Suppressor macrophage (primary cell): ENCODE measurements at places on chromosomes 4 and X.

GRCh38 chr4:42381666-42382065 is 15.6 kb upstream of the SHISA3 start:
- DNase-seq = no peak

DNA sequence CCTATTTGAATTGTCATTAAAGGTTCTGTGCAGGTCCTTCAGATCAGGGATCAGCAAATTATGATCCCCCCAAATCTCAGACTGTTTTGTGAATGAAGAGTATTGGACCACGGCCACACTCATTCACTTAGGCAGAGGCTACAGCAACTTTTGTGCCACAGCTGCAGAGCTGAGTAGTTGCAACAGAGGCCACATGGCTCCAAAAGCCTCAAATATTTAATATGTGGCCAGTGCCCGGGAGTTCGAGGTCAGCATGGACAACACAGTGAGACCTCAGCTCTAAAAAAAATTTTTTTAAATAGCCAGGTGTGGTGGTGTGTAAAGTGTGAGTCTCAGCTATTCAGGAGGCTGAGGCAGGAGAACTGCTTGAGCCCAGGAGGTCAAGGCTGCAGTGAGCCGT is 100.7 kb downstream of the NSUN7 start:
- DNase-seq = no peak

DNA sequence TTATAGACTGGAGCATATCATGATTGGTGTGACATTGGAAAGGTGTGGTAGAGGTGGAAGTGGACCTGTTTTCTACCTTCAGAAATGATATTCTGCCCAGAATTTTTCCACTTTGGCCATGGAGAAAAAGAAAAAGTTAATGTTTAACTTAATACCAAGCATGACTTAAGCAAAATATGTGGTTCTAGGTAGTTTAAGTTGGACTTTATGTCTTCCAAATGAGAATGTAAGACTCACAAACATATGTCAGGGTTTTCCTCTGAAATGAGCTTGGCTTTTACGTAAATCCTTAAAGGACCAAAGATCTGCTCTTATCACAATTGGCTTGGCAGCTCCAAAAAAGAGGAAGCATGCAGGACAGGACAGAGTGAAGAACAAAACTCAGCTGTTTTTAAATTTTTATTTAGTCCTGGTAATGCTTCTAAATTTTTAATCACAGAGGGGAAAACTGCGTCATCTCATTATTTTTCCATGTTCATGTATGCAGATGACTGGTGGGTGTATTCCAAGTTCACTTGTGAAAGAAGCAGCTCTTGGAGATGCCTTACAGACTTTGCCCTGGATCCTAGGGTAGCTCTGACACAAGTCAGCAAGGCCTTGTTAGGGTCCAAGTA is 98.2 kb downstream of the ANK2 start:
- no peak for DNase-seq

DNA sequence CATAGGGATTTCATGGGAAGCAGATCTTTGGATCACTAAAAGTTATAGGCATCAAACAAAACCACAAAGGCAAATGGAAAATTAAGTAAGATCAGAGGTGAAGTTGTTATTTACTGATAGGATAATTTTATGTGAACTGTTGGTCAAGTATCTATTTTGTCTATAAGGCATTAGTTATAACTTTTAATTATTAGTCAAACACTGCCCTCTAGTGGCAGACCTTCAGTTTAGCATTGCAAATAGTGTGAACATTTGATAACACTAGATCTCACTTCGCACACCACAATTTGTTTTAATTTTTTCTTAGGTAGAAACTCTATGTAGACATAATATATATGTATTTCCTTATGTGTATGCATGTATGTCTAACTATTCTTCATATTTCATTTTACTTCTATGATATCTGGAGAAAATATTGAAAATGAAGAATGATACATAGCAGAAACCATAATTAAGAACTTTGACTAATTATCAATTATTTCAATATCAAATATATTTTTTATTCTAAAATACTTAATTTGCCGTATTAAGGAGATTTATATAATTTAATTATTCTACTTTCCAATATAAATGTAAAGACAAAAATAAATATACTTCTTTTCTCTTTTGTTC is 214.5 kb upstream of the TACR3 start:
- peak; percentile 25 for DNase-seq

GRCh38 chr4:161287678-161288352 is 876.0 kb downstream of the FSTL5 start:
- no peak for DNase-seq

DNA sequence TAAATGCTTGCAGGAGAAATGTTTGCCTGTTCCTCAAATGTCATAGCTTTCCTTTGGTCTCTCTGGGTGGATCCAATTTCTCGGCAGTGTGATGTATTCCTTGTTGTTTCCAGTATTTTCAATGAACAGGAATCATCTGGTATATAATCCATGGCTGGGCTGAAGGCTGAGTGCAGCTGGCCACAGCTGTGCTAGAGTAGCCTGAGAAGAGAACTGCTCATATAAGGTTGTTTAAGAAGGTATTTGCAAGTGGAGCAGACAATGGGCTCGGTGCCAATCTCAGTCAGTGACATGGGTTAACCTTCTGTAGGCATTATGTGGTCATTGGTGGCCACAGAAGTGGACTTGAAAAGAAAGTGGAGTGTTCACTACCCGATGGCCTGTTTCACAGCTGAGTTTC is 390.3 kb downstream of the SPRY1 start:
- DNase-seq = no peak

GRCh38 chr4:153408932-153409331 is 57.2 kb upstream of the TMEM131L start:
- DNase-seq = no peak

- no peak for DNase-seq
Measured at GRCh38 chrX:36087366-36087765, 167.8 kb downstream of the CFAP47 start.

- no peak for DNase-seq
Measured at GRCh38 chr4:185562531-185562930, 27.2 kb upstream of the PDLIM3 start.

GRCh38 chr4:94284889-94285288 is 57.7 kb downstream of the HPGDS start:
- no peak for DNase-seq

DNA sequence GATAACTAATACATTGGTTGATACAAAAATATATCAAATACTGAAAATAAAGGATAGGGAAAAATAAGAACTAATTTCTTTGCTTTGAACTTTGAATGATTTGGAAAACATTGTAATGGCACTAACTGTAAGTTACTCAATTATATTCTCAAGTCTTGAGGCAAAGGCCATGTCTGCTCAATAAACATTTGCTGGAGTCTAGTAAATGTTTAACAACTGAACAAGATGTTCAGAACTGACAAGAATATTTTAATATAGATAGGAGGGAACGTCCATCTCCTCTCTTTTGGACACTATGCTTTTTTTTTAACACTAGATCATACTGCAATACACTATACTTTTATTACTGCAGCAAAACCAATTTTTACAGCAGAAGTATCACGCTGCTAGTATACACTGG is 76.2 kb downstream of the PRSS12 start:
- DNase-seq = no peak

DNA sequence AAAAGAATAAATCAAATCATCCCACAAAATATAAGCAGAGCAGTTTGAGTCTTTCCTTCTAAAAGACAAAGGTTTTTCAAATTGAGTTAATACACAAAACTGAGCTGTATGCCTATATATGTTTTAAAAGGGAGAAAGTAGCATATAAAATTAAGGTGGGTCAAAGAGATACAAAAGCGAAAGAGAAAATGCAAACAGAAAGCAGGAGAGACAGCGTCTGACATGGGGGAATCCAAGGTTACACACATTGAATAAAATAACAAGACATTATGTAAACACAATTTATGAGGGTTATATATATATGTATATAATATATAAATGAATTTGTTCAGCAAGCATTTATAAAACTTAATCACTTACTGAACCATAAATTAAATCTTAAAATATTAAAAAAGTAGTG is 276.1 kb upstream of the LCORL start:
- no peak for DNase-seq

GRCh38 chrX:30806187-30806728 is 82.8 kb downstream of the TAB3 start:
- DNase-seq = no peak

DNA sequence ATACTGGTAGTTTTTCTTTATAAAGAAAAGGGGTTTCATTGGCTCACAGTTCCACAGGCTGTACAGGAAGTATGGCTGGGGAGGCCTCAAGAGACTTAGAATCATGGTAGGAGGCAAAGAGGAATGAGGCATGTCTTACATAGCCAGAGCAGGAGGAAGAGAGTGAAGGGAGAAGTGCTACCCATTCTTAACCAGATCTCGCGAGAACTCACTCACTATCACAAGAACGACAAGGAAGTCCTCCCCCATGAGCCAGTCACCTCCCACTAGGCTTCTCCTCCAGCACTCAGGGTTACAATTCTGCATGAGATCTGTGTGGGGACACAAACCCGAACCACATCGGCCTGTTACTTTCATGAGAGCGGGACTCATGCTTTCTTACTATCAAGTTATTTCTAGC is 240.5 kb downstream of the TENM3 start:
- no peak for DNase-seq

DNA sequence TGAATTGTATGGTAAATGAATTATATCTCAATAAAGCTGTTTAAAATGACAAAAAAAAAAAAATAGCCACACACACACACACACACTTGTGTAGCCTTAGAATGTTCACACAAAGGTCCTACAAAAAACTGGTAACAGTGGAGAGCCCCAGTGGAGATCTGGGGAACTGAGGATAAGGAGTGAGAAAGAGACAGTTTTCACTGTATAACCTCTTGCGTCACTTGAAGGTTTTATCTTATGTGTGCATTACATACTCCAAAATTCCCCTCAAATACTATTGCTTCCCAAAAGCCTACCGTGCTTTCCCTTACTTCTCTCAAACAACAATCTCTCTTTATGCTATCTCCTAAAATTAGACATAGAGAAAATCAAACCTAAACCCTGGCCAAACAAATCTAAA is 67.8 kb downstream of the SMC1A start:
- no peak for DNase-seq

DNA sequence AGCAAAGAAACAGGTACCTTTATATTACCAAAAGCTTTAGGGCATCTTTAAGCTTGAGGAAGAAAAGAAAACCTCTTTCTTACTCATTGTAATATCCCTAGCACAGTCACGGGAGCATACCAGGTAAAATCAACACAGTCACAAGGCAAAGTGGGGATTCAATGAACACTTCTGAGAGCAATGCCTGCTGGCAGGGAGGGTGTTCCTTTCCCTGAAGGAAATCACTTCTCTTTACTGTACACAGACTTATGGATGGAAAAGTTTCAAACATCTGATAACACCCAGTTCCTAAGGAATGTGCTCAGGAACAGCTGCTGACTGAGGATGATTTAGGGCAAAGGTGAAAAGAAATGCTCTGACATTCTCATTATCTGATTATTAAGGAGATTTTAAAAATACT is 94.8 kb downstream of the MAML3 start:
- DNase-seq = no peak

GRCh38 chrX:123878252-123878721 is 18.4 kb downstream of the XIAP start:
- DNase-seq = no peak

- DNase-seq = no peak
Measured at GRCh38 chr4:82679531-82679930, 117.7 kb upstream of the TMEM150C start.

GRCh38 chr4:103802766-103803165 is 83.0 kb upstream of the TACR3 start:
- DNase-seq = no peak

GRCh38 chr4:124209211-124209610 is 503.3 kb downstream of the ANKRD50 start:
- DNase-seq = no peak

DNA sequence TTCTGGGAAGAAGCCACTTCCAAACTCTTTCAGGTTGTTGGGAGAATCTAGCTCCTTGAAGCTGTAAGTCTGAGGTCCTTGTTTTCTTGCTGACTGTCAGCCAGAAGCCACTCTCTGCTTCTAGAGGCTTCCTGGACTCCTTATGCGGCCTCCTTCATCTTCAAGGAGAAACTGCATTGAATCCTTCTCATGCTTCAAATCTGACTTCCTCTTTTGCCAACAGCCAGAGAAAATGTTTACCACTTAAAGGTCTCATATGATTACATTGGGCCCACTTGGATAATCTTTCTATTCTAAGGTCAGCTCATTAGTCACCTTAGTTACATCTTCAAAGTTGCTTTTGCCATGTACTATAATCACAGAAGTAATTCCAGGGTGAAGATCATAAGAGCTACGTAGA is 327.0 kb downstream of the HNRNPD start:
- no peak for DNase-seq

DNA sequence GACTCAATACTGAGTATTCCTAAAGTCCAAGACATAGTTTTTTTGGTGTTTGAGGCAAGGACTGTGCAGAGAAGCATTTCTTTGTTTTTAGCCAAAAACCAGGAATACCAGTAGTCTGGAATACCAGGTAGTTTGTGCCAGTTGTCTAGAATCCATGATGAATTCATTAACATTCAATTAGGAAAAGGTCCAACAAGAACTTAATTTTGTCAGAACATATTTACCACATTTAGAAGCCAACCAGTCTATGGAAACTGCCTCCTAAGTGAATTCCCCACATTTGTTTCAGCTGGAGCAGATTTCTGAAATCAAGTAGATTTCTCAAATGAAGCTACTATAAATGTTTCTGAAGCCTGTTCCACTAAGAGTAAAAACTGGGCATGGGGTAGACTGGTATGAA is 1584.8 kb upstream of the ADGRL3 start:
- no peak for DNase-seq

DNA sequence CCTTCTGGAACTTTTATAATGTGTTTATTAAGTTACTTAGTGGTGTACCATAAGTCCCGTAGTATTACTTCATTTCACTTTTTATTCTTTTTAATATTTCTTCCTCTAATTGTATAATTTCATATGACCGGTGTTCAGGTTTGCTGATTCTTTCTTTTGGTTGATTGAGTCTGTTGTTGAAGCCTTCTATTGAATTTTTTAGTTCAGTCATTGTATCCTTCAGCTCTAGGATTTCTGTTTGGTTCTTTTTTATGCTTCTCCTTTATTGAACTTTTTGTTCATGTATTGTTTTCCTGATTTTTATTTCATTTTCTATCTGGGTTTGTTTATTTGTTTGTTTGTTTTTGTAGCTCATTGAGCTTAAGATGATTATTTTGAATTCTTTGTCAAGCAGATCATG is 8.8 kb downstream of the CEP44 start:
- DNase-seq = no peak

- DNase-seq = no peak
Measured at GRCh38 chr4:179989975-179990374, 2253.2 kb upstream of the TENM3 start.

DNA sequence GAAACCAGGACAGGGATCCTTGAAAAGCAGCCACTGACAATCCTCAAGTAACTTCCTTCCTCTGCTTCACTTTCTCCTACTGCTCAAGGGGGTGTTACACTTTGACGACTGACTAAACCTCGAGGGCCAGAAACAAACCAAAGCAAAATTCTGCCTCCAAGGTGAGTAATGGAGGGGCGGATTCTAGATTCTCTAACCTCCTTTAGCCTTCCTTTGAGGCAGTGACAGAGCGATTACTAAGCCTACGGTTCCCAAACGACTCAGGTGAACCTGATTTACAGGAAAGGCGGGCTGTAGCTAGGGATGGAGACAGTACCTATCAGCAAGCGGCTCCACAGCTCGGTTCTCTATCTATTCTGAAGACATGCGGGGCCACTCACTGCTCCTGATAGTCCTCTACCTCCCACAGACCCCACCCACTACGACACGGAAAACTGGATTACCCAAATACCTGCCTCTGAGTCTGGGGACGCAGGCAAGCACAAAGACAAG is 487 bp downstream of the TBCK start:
- peak; percentile 28 for DNase-seq
